Stimulated activated CD8-positive, alpha-beta memory T cell treated with anti-CD3 and anti-CD28 coated beads, Interleukin-4, amount 100 ng/mL, for 4 hours (primary cell): ENCODE measurements at places on chromosomes 6 and 20.

GRCh38 chr6:829656-830055, 136.7 kb upstream of the EXOC2 start:
- no peak for DNase-seq

DNA sequence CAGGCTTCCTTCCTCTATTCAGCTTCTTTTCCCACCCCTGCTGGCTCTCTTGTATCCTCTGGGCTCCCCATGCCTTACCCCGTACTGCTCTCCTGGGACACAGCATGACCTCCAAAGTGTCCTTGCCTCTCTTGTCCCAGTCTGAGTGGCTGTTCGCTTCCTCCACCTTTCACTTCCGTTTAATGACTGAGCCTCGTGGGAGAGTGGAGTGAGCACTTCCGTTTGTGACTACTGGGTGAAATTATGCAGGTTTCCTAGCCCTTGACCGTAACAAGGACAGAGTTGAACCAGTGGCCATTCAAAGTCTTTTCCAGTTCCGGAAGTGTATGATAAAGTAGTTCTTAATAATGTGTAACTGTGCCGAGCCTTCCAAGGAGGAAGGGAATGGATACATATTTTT, 109.2 kb downstream of the ARID1B start:
- DNase-seq: no peak

GRCh38 chr20:31962761-31963160, 5.2 kb upstream of the XKR7 start:
- DNase-seq: no peak

DNA sequence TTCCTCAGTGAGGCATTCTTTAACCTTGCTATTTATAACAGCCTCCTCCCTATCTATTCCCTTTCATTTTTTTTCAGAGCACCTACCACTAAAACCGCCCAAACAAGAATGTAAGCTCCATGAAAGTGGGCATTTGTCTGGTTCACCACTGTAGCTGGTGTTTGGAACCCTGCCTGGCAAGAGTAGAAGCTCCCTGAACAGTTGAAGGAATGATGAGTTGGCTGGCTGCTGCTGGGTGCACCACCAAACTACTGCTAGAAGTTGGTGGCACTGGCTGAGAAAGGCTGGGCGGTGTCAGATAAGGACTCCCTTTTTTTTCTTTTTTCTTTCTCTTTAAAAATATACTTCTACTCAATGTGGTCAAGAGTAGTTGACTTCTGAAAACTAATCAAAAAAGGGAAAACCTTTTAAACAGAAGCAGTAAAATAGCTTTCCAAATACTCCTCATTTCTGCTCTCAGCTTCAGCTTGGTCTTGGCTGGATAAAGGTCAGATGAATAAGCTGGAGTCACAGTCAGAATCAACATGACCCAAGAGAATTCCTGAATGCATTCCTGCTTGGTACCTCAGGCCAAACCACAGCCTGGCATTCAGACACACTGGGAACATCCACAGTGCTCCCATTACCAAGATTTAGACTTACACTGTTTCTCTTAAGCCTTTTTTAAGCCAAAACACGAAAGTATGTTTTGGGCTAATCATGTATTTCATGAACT, 38.0 kb downstream of the RTN4IP1 start:
- no peak for DNase-seq
